ENCODE measurements at places on chromosomes 1 and 21.
A peak's percentile ranks its signal among the peaks of the same experiment; 100 is the strongest.

GRCh38 chr21:29193901-29194300, 63.5 kb downstream of the MAP3K7CL start:
- DNase-seq, result no peak

- no peak for DNase-seq
Observed at GRCh38 chr1:240888787-240889048, 276.8 kb upstream of the GREM2 start.

- peak; percentile 46 for DNase-seq
Observed at GRCh38 chr1:206505702-206506355, 1.5 kb upstream of the RASSF5 start.

DNA sequence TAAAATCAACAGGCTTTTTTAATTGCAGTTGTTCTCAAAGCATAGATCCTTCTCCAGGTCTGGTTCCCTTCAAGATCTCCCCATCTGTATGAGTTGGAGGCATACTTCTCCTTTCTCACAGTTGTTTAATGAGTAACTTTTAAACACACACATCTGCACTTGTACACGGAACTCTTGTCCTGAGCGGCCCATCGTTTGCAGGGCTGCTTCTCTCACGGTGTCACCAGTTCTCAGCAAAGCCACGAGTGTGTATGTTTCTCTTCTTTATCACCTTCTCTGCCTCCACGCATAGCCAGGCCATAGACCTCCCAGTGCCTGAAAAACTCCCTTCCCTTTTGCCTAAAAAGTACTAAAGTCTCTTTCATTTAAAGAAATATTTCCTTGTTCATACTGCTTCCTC, 68.7 kb upstream of the ROR1 start:
- no peak for DNase-seq

GRCh38 chr1:236509647-236510401, 14.0 kb upstream of the LGALS8 start:
- no peak for DNase-seq

GRCh38 chr21:34536311-34536710, 24.3 kb upstream of the KCNE1 start:
- no peak for DNase-seq

GRCh38 chr1:100164702-100165101, 13.4 kb downstream of the LRRC39 start:
- DNase-seq, result no peak
